ENCODE measurements at places on chromosomes 1 and 21.
A peak's percentile ranks its signal among the peaks of the same experiment; 100 is the strongest.

- DNase-seq, result peak; percentile 80
Observed at GRCh38 chr1:41573785-41574713, 89.6 kb upstream of the EDN2 start.

GRCh38 chr1:111346089-111346885, 55.6 kb downstream of the CHIA start:
- peak; percentile 66 for DNase-seq

DNA sequence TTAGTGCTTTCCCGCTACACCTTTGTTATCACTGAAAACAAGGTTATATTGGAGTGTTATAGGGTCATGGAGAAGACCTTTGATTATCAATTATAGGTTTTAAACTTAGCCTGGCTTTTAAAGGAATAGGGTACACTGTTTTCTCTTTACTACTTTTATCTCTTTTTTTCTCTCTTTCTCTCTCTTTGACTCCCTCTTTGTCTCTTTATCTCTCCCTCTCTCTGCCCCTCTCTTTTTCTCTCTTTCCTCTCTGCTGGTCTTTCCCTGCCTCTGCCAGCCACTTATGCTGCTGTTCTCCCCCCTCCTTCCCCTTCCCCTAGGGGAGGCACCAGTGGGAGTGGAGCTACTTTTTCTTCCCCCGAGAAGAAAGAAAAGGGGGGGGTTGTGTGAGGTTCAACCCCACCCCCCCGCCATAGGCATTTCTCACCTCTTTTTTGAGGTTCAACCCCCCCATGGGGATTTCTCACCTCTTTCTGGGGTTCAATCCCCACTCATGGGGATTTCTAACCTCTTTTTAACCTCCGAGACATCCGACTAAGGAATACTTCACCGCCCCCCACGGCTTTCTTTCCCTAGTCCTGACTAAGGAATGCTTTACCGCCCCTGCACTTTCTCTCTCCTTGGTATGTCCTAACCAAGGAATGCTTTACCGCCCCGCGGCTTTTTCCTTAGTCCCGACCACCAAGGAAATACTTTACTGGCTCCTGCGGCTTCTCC, 17.2 kb upstream of the ZBTB8B start:
- DNase-seq, result peak; percentile 45

- DNase-seq, result no peak
Observed at GRCh38 chr1:114589122-114589521, 7.7 kb upstream of the BCAS2 start.

DNA sequence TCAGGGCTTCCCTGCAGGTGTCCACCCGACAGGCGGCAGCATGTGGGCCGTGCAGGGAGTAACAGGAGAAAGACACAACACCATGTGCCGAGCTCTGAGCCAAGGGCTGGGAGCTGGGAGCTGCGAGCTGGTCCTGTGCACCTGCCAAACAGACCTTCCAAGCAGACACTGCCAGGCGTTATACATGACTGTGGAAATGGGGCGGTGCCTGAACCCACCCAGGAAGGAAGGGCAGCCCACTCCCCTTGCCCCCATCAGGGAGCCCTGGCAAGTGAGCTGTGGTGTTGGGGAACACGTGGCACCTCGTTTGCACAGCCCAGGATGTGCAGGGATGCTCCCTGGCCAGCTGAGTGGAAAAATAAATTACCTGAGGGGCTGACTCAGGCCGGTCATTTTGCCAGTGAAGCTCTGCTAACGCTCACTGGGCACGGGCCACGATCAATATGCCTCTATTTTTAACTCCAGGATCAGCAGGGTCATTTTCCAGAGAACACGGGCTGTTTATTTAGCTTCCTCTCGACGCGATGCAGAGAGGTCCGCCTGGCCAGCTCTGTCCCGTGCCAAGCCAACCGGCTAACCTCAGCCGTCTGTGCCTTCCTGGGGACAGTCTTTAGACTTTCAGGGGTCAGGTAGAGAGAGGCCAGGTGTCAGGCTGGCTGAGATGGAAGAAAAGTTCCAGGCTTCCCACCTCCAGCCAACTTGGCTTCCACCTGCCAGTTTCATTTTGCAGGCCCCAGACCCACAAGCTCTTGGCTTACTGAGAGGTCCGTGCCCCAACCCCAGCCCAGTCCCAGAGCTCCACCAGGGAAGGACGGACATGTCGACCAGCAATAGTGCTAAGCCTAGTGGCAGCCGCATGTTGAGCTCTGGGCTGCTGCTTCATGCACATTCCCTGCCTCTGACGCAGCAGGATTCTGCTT, 196.7 kb upstream of the VAMP3 start:
- DNase-seq, result no peak

GRCh38 chr1:41277371-41277975, 35.4 kb upstream of the SCMH1 start:
- DNase-seq, result no peak

GRCh38 chr1:4110888-4111287, 210.8 kb upstream of the C1orf174 start:
- no peak for DNase-seq

Data from HT1080 (cell line).